ENCODE measurements at places on chromosomes 4 and X. TPM values are rescaled to one million over a fixed set of nuclear protein-coding genes. Genes with fewer than 3 reads are reported as not detected.

- peak; percentile 50 for DNase-seq
Observed at GRCh38 chr4:174521800-174522182, 497 bp downstream of the HPGD start.

- DNase-seq: no peak
Observed at GRCh38 chr4:125650557-125650956, 335.8 kb downstream of the FAT4 start.

- no peak for DNase-seq
Observed at GRCh38 chr4:183968502-183968901, 63.4 kb downstream of the STOX2 start.

DNA sequence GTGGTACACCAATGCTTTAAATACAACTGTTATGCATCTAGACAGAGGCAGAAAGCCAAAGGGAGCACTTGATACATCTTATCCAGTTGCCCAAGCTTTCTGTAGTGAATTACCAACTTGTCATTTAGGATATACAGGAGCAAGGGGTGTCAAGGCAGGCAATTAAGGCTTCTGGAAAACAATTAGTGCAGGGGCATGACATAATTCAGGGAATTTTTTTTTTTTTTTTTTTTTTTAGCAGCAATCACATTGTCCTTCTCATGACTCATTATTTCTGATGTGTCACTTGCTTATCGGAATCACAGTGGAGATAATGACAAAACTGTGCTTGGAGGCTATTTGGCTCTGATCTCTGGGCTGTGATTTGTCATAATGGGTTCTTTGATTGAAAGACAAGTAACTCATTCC is 259.5 kb downstream of the ARHGAP24 start:
- DNase-seq: peak; percentile 48

GRCh38 chrX:47662144-47662657 is 3.2 kb upstream of the UXT start:
- DNase-seq: peak; percentile 25

DNA sequence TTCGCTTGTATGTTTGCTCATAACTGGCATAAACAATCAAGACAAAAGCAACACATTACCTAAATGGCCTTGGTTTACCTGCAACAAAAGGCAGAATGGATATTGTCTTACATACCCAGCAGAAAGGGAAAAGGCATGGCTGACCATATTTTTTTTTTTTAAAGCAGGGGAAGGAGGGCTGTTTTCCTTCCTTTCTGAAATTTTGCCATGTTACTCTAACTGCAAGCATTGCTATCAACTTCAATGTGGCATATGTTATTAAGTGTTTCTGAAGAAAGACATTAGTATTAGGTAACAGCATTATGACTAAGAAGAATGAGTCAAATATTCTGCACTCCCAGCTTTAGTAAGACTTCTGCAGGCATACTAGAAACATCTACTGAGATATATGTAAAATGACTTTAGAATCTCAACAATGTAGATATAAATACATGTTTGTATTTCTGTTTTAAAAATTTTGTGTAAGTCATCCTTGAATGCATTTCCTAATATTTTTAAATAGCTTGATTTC is 512.6 kb upstream of the FAM241A start:
- DNase-seq: no peak

DNA sequence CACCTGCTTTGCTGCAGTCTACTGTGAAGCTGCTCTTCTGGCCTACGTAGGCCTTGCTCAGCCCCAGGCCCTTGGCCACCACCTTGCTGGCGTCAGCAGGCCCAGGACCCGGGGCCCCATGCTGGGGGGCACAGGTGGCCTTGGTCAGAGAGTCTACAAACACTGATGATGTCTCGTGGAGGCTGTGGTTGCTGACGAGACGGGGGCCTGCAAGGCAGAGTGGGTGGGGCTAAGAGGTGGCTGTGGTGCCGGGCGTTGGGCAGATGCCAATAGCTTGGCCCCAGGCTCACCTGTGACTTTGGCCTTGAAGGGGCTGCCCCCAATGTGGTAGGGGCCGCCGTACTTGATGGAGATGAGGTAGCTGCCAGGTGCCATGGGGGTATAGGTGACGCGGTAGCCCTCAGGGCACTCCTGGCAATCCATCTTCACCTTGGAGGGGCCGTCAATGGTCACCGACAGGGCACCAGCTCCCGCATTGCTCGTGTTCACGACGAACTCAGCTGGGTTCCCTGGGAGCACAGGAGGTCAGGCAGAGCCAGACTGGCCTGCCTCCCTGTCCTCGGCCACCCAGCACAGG is 25.0 kb downstream of the FLNA start:
- DNase-seq: no peak

DNA sequence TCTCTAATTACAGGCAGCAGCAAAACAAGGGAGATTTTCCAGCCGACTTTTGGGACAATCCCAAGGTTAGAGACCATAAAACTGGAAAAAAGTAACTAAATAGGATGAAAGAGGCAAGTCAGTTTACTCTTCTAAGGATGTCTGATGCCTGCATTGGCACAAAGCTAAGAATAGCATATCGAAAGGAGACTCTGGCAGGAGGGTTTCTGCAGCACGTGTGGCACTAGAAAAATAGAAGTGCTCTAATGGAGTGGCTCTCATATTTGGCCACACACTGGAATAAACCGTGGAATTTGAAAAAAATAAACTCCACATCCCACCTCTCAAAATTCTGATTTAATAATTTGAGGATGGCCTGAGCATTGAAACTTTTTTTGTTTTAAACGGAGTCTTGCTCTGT is 77.2 kb upstream of the ARSJ start:
- DNase-seq: no peak

DNA sequence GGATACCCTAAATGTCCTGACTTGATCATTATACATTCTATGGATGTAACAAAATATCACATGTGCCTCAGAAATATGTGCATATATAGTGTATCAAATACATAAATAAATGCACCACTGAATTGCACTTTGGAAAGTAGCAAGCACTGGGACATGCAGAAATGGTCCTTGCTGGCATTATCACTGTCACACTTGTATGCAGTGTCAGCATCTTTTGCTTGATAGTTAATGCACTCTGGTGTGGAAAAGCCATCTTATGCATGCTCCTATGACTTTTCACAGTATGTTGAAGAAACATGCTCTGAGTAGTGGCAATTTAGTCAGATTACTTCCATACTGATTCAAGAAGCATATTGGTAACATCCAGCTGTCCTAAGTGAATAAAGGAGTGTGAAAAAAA is 27.5 kb upstream of the REPS2 start:
- DNase-seq: no peak

DNA sequence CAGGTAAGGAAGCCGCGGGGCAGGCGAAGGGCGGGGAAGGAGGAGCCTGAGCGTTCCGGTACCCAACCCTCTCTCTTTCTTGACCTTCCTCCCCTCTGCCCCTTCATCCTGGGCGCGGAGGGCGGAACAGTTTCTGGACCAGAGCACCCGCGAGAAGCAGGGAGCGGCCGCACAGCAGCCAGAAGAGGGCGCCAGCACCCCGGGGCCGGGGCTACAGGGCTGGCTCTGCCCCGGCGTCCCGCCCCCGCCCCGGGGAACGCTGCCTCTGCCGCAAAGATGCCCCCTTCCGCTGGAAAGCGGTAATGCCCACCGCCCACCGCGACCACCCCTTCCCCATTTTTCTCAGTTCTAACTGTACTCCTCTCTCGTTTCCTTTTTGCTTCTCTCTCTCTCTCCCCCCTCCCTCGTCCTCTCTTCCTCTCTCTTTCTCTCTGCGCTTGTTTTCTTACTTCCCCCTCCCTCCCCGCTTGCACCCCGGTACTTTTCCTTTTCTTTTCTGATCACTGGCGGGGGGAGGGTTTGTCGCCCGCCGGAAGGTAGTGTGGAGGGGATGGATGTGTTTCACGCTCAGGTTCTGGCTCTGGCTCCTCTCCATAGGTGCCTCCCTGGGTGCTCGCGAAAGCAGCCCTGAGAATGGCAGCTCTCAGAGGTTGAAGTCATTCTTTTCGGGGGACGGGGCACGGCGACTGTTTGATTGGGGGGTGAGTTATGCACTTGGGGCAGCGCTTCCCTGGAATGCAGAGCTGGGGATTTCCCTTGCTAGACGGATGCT is 13.1 kb upstream of the PRDM8 start:
- peak; percentile 95 for DNase-seq

DNA sequence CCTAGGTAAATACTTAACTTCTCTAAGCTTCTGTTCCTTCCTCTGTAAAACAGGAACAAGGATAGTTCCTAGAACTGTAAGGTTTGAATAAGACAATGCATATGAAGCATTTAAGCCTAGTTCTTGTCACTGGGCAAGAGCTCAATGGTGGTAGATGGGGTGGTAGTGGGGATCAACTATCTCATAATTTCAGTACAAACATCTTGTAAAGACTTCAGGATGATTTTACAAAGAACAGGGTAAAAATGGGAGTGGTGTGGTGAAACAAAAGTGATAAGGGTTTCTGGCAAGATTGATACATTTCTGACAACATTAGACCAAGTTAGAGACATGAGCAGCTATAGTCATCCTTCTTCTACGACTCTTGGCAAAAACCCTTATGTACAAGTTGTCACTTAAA is 137.8 kb downstream of the SCFD2 start:
- no peak for DNase-seq

GRCh38 chrX:106707771-106708454 is 18.6 kb upstream of the RNF128 start:
- DNase-seq: peak; percentile 8

DNA sequence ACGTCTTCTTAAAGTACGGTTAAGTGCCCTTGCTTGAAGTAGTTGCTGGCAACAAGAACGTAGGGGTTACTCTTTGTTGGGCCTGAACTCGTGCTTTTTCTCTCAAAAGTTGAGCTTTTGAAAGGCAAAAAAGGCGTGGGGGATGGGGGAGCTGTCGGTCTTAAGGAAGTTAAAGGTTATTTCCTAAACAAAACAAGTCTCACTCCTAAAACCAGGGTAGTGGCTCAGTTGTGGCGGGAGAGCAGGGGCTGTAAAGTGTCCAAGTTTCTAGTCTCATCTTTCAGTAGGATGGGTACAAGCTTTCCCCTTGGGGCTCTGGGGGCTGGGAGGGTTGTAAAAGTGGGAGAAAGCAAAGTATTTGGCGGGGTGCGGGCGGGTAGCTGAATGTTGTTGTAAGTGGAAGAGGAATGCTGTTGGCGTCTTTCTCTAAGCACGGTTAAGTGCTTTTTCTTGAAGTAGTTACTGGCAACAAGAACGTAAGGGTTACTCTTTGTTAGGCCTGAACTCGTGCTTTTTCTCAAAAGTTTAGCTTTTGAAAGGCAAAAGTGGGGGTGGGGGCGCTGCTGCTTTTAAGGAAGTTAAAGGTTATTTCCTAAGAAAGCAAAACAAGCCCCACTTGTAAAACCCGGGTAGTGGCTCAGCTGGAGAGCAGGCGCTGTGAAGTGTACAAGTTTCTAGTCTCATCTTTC is 904 bp upstream of the WDR1 start:
- peak; percentile 74 for DNase-seq

DNA sequence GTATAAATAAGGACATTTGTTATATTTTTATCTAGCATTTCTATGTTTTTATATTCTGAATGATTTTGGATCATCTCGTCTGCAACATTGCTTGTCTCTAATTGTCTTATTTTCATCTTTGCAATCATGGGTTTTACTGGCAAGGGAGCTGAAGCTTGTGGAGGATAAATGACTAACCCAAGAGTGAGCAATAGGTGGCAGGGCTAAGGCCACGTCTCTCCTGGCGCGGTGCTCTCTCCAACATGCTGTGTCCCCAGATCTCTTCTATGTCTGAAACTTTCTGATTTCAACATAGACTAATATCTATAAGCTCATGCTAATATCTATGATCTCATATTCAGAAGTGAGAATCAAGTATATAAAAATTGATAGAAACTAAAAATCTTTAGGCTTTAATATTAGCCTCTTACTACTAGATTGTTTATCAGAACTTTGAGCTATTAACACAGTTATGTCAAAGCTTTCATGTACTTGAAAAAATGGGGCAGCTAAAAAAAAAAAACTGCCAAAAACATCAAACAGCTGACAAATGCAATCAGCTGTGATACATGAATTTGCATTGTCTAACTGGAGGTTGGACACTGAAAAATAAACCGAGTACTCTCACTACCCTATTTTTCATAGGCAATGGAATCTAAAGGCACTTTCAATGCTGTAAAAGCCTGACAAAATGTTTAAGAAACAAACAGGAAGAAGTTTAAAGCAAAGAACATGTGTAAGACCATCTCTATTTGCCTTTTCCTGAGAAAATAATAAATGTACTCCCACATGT is 169.2 kb downstream of the TMA16 start:
- peak; percentile 20 for DNase-seq

GRCh38 chr4:69888336-69888735 is 28.4 kb upstream of the SULT1E1 start:
- no peak for DNase-seq

DNA sequence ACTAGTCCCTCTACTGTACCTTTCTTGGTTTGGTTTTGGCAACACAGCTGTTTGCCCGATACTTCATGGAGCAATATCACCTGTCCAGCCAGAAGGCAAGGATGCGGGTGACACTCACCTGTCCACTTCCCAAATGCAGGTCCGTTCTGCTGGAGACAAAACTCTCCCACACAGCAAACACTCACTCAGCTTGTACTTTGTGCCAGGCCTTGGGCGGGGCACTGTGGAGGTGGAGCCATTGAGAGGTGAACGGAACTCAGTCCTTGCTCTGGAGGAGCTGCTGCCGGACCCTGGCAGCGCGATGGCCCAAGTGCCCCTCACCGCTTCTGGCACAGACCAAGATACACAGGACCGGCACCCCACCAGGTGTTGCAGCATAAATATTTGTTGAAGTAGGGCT is 15.3 kb upstream of the HMGB3 start:
- no peak for DNase-seq

- DNase-seq: no peak
Observed at GRCh38 chr4:4994312-4995097, 24.8 kb downstream of the CYTL1 start.

DNA sequence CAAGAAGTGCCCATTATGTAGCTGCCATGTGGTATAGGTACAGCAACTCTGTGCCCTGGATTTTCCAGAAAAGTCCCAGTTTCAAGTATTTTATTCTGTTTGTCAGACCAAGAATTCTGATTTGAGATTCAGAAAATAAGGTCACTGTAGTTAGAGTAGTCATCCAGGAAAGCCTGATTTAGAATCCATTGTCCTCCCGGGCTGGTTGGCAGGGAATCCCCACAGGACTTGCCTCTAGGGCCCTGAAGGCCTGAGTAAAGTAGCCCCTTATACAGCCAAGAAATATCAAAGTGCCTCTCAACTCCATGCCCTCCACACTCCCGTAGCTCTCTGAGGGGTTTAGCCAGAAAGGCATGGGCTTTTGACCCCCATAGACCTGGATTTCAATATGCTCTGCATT is 36.3 kb downstream of the RTL5 start:
- no peak for DNase-seq

GRCh38 chrX:57647020-57647419 is 33.0 kb downstream of the NLRP2B start:
- no peak for DNase-seq

GRCh38 chrX:97898798-97899197 is 1015.1 kb downstream of the RPA4 start:
- no peak for DNase-seq

GRCh38 chr4:165326831-165327210 is 648 bp upstream of the MSMO1 start:
- peak; percentile 59 for DNase-seq

GRCh38 chr4:56723201-56723605 is 42.1 kb upstream of the HOPX start:
- no peak for DNase-seq

GRCh38 chr4:26161030-26161824 is 159.6 kb upstream of the RBPJ start:
- DNase-seq: peak; percentile 65

Gene VCX3A
- total RNA-seq: not detected

Gene COX18
- 11.4 TPM for total RNA-seq

Gene ADRA2C
- 3.3 TPM for total RNA-seq

Gene HSD17B13
- 0.22 TPM for total RNA-seq

Gene TMEM271
- 0.04 TPM for total RNA-seq

Gene SSX3
- not detected for total RNA-seq

Gene CHRDL1
- total RNA-seq: 10.6 TPM

Gene CDKL2
- 0.22 TPM for total RNA-seq

Gene PNCK
- 3.5 TPM for total RNA-seq

Gene SPANXN4
- total RNA-seq: not detected

Gene CFAP99
- not detected for total RNA-seq

All from muscle of leg (tissue), 16 donors.